Fibroblast of the conjunctiva (primary cell): ENCODE measurements at places on chromosomes 2 and 18.

DNA sequence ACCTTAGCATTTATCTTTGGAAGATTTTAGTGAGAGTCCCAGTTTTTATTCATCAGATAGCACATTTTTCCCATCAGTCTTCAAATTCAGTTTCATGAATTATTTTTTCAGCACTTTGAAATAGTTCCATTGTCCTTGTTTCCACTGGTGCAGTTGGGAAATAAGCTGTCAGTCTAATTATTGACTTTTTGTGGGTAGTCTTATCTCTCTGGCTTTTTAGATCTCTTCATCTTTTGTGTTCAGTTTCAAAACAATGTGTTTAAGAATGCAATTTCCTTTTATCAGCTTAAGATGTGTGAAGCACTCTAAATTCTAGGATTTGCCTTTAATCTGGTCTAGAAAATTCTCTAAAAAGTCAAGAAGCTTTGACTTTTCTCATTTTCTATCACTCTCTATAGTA is 70.5 kb downstream of the GFPT1 start:
- DNase-seq: no peak

DNA sequence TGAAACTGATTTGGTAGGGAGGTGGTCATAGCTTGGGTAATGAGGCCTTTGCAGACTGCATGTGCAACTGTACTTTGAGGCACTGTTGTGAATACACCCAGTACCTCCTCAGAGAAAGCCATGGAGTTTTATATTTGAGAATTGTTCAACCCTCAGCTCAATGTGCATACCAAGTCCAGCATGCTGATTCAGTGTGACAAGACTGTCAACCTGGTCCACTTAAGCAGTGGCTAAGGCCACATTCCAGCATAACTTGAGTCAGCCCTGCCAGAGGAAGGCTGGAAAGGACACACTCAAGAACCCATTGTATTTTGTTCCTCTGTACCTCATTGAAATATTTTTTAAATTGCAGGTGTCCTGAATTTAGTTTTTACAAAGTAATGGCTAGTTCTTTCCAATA is 121.8 kb upstream of the HNMT start:
- no peak for DNase-seq

DNA sequence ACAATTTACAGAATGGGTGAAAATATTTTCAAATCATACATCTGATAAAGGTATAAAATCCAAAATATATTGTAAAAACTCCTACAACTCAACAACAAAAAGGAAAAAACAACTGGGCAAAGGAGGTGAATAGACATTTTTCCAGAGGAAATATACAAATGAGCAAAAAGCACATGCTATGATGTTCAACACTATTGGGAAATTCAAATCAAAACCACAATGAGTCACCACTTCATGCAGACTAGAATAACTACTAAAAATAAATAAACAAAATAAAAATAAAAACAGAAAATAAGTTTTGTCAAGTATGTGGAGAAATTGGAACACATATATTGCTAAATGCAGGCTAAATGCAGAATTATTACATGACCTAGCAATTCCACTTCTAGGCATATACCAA is 120.9 kb downstream of the FSIP2 start:
- DNase-seq: no peak

GRCh38 chr18:56327191-56327885 is 311.1 kb downstream of the TXNL1 start:
- DNase-seq: no peak

DNA sequence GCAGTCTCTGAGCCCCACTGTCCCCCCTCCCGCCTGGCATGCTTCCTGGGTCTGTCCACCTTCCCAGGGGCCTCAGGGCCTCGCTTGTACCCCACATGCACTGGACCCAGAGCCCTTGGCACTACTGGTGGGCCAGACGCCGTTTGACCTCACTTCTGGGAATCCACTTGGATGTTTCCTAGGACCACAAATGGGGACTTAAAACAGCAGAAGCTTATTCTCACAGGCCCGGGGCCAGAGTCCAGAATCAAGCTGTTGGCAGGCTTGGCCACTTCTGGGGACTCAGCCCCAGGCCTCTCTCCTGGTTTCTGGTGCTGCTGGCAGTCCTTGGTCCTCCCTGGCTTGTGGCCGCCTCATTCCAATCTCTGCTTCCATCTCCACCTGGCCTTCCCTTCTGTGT is 19.6 kb downstream of the ANO7 start:
- no peak for DNase-seq
